ENCODE measurements at places on chromosomes 11 and 22.

DNA sequence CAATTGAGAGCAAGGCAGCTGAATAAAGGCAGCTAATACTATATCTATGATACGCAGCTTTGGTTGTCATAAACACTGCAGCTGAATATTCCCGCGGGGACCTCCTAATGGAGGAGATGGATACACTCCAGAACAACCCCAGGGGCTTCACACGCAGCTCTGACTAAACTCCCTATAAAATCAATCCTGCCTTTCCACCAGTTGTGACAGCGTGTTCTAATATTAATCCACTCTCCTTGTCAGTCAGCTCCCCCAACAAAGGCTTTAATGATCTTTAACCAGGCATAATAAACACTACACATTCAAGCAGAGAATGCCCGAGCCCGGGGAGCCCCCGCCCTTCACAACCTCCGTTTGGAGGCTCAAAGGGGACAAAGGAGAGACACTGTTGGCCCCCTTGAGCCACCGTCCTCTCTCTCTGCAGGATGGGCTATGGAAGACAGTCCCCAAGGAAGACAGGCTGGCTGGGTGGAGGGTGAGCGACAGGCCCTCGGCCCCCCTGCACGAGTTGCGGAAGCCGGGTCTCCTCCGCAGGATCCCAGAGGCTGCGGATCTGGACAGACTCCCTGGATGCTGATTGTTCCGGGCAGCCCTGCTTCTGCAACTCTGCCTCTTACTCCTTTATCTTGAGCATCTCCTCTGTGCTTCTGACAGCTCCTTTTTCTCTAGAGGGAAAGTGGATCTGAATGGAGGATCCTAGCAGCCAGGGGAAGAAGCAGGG lies 565.2 kb downstream of the BUD13 start:
- H3K36me3 ChIP-seq = no peaks in the 10 kb centered on the region
- H3K27me3 ChIP-seq = no peaks in the 10 kb centered on the region
- peak; percentile 7 for DNase-seq
- H3K4me3 ChIP-seq = no peak overlapping the region
- no peak overlapping the region for H3K27ac ChIP-seq
- H3K4me1 ChIP-seq = no peaks in the 10 kb centered on the region

DNA sequence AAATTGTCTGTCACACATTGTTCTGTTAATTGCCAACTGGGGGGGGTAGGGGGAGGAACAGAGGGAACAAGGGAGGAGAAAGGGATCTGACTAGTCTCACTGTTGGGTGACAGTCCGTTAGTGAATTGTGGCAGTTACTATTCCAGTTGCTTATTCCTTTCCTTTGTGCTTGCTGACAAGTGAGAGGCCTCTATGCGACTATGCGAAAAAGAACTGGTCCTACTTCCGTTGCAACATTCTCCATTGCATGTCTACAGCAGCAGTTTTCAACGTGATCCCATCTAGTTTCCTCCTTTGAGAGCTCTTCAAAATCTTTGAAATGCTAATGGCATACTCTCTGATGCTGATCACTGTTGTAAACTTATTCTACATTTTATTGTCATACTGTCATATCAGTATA lies 672.2 kb downstream of the LRRC4C start:
- no peaks in the 10 kb centered on the region for H3K4me1 ChIP-seq
- H3K27ac ChIP-seq = no peak overlapping the region
- DNase-seq = no peak
- no peaks in the 10 kb centered on the region for H3K27me3 ChIP-seq
- H3K4me3 ChIP-seq = no peak overlapping the region
- H3K36me3 ChIP-seq = no peaks in the 10 kb centered on the region

GRCh38 chr11:123247496-123247799 lies 52.4 kb upstream of the CLMP start:
- no peak overlapping the region for H3K27ac ChIP-seq
- no peak for DNase-seq
- peaks cover 11% of the 10 kb centered on the region for H3K4me1 ChIP-seq
- no peaks in the 10 kb centered on the region for H3K27me3 ChIP-seq
- no peak overlapping the region for H3K4me3 ChIP-seq

- no peaks in the 10 kb centered on the region for H3K27me3 ChIP-seq
- no peaks in the 10 kb centered on the region for H3K36me3 ChIP-seq
- H3K4me3 ChIP-seq = peak overlapping the region; percentile 20
- no peaks in the 10 kb centered on the region for H3K4me1 ChIP-seq
- DNase-seq = no peak
Observed at GRCh38 chr11:112881461-112881860, 79.8 kb upstream of the NCAM1 start.

DNA sequence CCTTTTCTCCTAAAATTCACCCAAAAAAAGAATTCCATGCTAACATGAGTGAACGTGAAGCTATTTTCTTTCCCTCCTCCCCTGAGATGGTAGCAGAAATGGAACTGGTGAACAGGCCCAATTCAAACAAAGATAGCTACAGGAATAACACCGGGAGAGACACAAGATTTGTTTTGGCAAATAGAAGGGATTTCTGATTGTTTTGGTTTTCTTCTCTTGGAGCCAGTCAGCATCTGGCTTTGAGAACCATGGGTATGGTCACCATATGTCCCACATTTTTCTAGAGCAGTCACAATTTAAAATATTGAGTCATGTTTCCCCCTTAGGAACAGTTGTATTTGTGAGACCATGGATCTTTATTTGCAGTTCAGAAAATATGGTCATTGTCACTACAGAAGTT lies 214.1 kb downstream of the FAM76B start:
- H3K27me3 ChIP-seq = no peaks in the 10 kb centered on the region
- DNase-seq = no peak
- no peak overlapping the region for H3K27ac ChIP-seq
- peaks cover 8% of the 10 kb centered on the region for H3K4me1 ChIP-seq
- H3K36me3 ChIP-seq = no peaks in the 10 kb centered on the region
- no peak overlapping the region for H3K4me3 ChIP-seq
